ENCODE measurements at places on chromosomes 13 and 19.

GRCh38 chr19:11088506-11089253, 583 bp upstream of the LDLR start:
- DNase-seq = no peak

GRCh38 chr19:27746691-27747380, 1466.1 kb downstream of the UQCRFS1 start:
- DNase-seq = peak; percentile 85

DNA sequence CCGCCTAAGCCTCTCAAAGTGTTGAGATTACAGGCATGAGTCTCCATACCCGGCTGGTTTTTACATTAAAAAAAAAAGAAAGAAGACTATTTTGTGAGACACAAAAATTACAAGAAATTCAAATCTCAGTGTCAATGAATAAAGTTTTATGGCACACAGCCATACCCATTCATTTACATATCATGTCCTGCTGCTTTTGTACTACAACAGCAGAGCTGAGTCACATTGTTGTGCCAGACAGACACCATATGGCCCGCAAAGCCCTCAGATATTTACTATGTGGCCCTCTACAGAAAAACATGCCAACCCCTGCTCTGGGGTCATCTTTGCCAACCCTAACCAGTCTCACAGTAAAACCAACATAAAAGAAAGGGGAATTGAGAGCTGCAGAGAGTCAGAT, 5.3 kb downstream of the SMIM7 start:
- DNase-seq = no peak

- DNase-seq = no peak
Measured at GRCh38 chr13:110799246-110800236, 86.0 kb downstream of the ING1 start.

DNA sequence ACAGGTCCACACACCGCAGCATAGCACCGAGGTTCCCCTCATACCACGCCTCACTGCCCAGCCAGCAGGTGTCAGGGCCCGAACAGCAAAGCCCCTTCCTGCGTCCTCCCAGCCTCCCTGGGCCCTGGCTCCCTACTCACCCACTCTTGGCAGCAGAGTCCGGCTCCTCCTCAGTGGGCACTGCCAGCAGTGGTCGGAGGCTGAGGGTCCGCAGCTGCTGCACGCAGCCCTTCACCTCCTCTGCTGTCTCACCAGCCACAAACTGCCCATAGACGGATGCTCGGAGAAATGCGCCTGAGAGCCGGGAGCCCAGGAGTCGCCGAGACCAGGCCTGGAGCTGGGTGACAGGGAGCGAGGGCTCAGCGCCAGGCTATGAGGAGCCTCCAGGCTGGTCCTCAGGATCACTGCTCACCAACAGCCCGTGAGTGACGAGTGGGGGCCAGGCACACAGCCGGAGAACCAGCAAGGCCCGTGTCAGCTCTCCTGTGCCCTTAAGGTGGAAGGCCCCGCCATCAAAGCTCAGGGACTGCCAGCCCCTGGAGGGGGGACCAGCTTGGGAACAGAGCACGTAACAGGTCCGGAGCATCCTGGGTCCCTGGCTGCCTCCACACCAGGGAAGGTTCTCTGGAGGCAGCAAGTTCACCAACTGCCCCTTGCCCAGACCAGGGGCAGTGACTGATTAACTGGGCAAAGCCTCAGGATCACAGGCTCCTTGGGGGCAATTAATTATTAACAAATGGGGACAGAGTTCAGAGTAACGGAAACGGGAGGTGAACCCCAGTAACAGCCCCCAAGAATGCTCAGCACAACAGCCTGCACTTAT, at the start of gene PRODH2:
TSS of gene PRODH2 (minus strand) at position 626 of the 823 bp plus-strand sequence. CDS start at position 586, 40 bp downstream.
- DNase-seq = no peak

DNA sequence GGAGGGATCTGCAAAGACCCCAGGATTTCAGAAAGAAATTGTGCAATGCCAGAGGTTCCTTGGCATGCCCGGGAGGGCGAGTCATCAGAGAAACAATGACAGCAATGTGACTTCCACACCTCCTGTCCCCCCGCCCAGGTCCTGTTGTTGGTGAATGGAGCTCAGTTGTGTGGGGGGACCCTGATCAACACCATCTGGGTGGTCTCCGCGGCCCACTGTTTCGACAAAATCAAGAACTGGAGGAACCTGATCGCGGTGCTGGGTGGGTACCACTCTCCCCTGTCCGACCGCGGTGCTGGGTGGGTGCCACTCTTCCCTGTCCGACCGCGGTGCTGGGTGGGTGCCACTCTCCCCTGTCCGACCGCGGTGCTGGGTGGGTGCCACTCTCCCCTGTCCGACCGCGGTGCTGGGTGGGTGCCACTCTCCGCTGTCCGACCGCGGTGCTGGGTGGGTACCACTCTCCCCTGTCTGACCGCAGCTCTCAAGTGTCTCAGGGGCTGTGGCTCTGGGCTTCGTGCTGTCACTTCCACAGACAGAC, 5.2 kb upstream of the F10 start:
- DNase-seq = no peak

GRCh38 chr13:42549552-42549936, 24.4 kb upstream of the TNFSF11 start:
- no peak for DNase-seq

DNA sequence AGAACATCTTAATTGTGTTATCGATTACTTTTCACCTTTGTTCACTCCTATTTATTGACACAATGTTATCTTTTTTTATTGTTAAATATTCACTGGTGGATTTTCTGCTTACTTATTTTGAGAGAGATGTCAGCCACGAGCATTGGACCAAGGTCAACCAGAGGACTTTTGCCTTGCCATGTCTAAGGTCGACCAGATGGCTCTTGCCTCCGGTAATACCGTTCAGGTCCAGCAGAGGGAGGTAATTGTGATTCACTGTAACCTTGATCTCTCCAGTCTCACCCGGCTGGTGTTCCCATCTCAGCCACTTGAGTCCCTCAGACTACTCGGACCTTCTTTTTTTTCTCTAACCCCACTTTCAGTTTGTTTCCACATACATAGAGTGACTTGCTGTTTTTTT, 1438.1 kb downstream of the UQCRFS1 start:
- DNase-seq = no peak

DNA sequence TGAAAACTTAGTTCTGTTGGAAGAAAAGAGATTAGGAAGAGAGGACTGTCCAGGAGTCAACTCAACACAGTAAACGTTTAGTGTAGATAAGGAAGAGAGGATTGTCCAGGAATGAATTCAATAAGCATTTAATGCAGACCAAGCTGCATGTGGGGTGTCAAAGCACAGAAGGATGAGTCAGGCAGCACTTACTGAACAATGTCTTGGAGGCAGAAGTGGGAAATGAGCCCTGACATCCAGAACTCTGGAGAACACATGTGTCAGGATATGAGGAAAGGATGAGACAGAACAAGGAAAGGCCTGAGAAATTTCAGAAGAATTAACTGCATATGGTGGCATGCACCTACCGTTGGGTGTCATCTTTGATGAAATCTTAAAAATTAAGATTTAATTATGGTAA, 429.2 kb upstream of the HTR2A start:
- no peak for DNase-seq

Data from SHP77 (cell line).